ENCODE measurements at places on chromosomes 2 and 18. TPM values are rescaled to one million over a fixed set of nuclear protein-coding genes. Genes with fewer than 3 reads are reported as not detected.

DNA sequence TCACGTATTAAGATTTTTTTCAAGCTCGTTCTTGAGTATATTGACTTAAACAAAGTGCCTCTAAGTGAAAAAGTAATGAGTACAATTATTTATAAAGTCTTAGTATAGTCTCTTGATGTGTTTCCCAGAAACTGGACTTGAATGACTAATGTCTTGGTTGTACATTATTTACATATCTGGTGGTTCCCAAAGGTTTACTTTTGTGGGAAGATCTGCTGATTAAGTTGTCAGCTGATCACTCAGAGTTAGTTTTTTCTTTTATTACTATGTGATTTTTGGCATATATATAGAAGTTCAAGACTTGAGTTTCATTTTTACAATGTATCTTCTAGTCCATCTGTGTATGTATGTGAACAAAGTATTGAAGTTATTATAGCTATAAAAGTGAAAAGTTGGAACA, 29.5 kb downstream of the RNF144A start:
- DNase-seq: peak; percentile 77

DNA sequence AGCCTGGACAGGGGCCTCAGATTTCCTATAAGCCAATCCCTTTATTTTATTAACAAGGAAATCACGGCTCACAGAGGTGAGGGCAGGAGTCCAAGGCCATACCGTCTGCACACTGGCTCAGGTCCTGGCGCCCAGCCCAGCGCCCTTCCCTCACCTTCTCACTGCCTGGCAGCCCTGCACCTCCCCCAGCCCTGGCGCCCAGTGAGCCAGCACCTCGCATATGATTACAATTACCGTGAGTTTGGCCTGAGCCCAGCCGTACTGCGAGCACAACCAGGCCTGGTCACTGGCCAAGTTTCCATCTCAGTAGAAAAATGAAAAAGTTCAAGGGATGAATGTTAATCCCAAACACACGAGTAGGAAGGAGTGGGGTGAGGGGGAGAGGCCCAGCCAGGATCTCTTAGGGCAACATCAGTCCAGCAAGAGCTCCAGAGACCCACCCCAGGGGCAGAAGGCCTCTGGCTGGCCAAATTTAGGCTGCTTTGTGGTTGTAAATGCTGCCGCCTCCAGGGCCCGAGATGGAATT, 68.4 kb downstream of the MCFD2 start:
- peak; percentile 97 for DNase-seq

DNA sequence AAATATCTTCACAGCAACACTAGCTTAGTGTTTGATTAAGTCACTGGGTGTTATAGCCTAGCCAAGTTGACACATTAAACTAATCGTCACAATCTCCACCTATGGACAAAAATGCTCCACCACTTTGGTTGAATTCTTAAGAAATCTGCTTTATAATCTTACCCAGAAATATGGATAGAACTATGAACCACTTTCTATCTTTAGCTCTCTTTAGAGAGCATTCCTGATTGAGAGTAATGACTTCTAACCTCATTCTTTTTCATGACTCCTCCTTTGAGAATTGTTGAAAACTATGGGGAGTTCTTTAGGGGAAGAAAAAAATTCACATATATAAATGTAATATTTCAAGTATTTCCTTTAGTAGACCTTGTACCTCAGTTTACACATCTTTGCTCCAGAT, 1282.2 kb upstream of the ZEB2 start:
- no peak for DNase-seq

DNA sequence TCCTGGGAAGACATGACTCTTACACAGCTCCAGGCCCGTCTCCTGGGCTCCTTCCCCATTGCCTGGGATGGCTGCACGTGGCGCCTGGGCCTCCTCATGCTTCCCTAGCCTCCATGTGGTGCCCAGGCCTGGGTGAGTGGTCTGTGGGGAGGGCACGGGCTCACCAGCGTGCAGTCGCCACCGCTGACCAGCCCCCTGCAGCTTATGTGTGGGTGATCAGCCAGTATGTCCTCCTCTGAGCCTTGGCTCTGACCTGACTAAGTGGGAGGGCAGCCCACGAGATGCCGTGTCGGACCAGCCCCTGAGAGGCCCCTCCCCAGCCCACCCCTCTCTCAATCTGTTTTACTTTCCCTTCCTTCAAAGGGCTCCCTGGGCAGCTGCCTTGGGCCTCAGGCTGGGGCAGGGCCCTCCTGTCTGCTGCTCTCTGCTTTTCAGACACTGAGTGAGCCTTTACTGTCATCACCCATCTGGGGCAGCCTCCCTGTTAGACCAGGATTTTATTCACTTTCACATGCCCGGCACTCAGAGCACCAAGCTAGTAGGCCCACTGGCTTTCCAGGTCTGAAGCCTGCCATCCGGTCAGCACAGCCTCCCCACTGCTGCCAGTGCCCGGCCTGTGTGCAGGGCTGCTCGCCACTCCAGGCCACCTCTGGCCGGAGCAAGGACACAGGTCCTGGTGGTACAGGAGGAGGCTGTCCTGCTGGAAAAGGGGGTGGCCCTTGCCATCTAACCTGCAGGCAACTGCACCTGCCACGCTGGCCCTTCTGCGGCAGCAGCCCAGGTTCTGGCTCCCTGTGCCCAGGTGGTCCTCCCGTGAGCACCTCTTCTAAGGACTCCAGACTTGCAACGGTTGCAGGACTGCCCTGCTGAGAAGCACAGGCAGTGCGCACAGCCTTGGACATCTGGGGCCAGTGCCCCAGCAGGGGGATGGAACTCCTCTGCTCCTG, 84.9 kb upstream of the HPCAL1 start:
- no peak for DNase-seq

GRCh38 chr18:68431111-68431921, 283.6 kb downstream of the TMX3 start:
- DNase-seq: no peak

DNA sequence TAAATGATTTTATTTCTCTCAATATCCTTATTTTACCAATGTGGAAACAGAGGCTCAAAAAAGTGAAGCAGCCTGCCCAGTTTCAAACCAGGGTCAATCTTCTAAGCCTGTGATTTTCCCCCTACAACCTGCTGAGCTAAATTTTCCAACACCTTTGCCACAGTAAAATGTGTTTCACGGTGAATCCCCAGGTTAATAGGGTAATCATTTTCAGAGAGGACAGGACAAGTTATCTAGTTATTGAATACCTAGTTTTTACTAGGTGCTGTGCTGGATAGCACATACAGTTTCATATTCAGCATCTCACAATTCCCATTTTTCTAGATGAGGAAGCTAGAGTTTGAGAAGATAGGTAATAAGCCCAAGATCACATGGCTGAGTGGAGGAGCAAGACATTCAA, 236.6 kb downstream of the PTH2R start:
- DNase-seq: no peak

- no peak for DNase-seq
Measured at GRCh38 chr2:70717431-70718038, 50.5 kb downstream of the ADD2 start.

DNA sequence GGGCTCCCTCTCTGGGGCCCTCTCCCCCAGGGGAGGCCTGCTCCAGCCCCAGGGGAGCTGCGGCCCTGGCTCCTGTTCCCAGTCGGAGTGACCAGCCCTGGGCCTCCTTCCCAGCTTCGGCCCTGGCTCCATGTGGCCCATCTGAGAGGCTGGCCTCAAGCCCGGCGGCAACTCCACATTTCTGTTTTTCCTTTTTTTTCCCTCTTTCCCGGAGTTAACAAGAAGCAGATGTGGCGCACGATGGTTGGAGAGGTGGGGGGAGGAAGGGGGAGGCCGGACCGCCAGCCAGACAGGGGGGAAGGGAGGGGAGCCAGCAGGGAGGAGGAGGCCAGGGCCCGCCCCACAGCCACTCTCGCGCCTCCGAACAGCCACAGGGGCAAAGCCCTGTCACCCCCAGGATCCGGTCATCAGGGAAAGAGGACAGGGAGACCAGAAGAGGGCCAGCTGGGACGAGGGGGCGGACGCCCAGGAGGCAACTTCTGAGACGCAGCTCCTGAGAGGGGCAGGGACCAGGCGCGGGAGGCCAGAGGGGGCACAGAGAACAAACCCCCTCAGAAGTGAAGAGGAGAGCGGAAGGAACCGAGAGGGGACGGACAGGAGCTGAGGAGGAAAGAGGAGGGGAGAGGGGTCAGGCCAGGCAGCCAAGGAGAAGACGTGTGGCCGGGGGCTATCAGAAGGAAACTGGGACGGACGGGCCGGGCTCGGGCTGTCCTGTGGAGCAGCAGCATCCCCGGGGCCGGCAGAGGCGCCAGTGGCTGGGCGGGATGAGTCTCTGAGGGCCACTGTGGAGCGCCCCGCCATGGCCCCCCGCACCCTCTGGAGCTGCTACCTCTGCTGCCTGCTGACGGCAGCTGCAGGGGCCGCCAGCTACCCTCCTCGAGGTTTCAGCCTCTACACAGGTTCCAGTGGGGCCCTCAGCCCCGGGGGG, at the start of gene EMILIN1:
Gene EMILIN1 (plus strand): TSS at position 349 of the 928 bp plus-strand sequence. CDS start 451 bp downstream, at position 800.
- peak; percentile 97 for DNase-seq

- DNase-seq: no peak
Measured at GRCh38 chr2:191938779-191939178, 91.9 kb upstream of the CAVIN2 start.

- DNase-seq: no peak
Measured at GRCh38 chr2:149261692-149262091, 68.7 kb upstream of the LYPD6 start.

- DNase-seq: no peak
Measured at GRCh38 chr2:30184035-30184434, 37.2 kb downstream of the YPEL5 start.

DNA sequence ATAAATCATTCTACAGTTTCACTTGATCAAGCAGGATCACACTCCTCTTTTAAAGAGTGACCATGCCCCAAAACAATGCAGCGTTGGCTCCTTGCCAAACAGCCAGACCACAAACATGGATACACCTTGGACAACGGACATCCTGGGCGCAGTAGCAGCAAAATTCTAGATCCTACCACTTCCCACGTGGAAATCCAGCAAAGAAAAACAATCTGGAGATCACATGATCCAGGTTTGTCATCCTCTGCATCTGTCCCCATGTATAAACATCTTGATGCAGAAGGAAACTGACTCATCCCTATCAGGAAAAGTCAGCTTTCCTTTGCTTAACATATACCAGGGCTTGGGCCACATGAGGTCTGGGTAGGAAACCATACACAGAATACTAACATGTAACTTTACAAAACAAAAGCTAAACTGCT, 53.1 kb downstream of the ZNF521 start:
- peak; percentile 93 for DNase-seq

GRCh38 chr2:3207091-3207491, 170.5 kb downstream of the EIPR1 start:
- DNase-seq: no peak

GRCh38 chr2:71747559-71747958, 294.2 kb downstream of the DYSF start:
- DNase-seq: no peak

DNA sequence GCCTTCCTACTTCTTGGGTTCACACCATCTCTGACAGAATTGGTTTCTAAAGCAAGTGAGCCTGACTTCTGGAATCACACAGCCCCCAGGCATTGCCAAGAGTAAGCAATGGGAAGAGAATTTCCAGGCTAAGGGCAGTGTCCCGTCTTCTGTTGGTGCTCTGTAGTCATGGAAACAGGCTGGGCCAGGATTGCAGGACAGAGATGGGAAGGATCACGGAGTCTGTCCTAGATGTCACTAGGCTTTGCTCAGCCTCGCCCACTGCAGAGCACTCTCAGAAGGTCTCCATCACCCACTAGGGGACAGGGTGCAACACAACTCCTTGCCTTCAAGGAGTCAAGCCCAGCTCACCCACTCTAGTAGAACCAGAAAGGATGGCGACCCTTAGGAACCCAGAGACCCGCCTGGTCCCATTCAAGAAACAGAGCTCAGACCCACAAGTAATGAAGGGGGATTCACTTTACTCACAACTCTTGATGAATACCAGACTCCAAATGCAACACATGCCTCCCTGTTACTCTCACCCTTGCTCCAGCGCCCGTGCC, 48.6 kb upstream of the TEX51 start:
- DNase-seq: no peak

- peak; percentile 11 for DNase-seq
Measured at GRCh38 chr18:69444221-69444620, 43.5 kb downstream of the DOK6 start.

DNA sequence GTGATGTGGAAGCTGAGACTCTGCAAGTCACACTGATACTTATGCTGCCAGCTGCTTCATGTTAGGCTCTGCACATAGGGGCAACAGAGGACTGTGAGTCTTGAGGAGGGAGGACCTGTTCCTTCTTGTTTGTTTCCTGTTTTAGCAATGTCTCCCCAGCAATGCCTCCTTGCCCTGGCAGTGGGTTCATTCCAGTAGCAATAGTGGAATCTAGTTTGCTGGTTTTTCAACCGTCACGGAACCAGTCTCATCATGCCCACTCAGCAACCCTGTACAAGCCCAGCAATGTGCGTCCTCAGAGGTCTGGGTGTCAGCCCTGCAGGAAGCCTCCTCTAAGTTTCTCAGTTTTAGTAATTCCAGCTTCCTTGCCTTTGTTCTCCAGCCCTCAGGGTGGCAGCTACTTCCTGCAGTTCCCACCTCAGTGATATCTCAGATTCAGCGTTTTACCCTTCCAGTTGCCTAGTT, 20.5 kb upstream of the ITGB6 start:
- DNase-seq: no peak

GRCh38 chr2:72770879-72771461, 54.9 kb downstream of the EXOC6B start:
- peak; percentile 70 for DNase-seq

GRCh38 chr2:239002591-239002953, 154.7 kb downstream of the TWIST2 start:
- DNase-seq: no peak

GRCh38 chr2:241008711-241009121, 10.3 kb downstream of the SNED1 start:
- no peak for DNase-seq

GRCh38 chr2:207839575-207839974, 69.9 kb upstream of the FZD5 start:
- DNase-seq: no peak

DNA sequence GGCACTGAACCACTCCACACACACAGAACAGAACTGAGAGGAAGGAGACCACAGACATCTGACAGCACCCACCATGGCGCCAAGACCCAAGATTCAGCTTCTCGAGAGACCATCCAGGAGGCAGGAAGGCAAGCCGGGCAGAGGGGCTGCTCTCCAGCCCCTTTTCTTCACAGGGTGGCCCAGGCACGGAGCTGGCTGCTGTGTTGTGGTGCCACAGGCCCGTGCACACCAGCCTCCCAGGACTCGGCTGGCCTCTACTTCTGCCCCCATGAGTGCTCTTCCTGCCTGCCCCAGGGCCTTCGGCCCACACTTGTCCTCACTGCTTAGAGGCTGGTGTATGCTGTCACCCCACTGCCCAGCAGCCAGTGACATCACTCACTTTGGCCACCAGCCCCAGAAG, 547.6 kb upstream of the RAB6C start:
- no peak for DNase-seq

- no peak for DNase-seq
Measured at GRCh38 chr2:25409468-25409867, 67.7 kb upstream of the DNMT3A start.

TCF7L1 gene
- 0.39 TPM for total RNA-seq

DSC3 gene
- total RNA-seq: under 0.01 TPM

SERPINB12 gene
- total RNA-seq: not detected

HRH4 gene
- not detected for total RNA-seq

ADAM23 gene
- not detected for total RNA-seq

ME2 gene
- total RNA-seq: 30.4 TPM

FBLN7 gene
- 10.4 TPM for total RNA-seq

REG1A gene
- not detected for total RNA-seq

SPP2 gene
- not detected for total RNA-seq

MEP1B gene
- total RNA-seq: not detected

IL36B gene
- total RNA-seq: not detected

ACVR1C gene
- total RNA-seq: 0.12 TPM

GKN2 gene
- not detected for total RNA-seq

ZSWIM2 gene
- not detected for total RNA-seq

DPP4 gene
- 3.1 TPM for total RNA-seq

All from RPMI7951 (cell line).